ENCODE measurements at places on chromosomes 5 and 9. TPM values are rescaled to one million over a fixed set of nuclear protein-coding genes. Genes with fewer than 3 reads are reported as not detected.

Gene SNCAIP
- total RNA-seq = 3.3 TPM

DNA sequence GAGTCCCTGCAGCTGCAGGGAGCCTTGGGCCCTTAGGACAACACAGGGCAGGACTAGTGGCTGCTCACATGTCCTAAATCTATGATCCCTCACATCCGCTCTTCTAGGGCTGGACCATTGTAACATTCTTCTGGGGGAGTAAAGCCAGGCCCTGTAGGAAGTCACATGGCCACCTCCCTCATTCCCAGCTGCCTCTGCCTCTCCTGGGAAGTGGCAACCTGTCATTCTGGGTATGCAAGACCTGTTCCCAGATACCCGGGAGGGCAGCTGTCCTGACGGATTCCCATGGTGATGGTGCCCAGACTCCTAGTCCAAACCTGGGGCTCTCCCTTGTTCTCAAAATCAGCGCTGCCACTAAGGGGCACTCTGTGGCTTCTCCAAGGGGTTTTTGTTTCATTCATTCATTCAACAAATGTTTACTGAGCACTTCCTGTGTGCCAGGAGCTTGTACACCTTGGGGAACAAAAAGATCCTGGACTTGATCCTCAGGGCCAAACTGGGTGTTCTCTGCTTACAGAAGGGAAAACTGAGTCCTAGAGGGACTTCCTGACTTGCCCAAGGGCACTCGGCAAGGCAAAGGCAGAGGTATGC is 85.6 kb downstream of the PSD2 start:
- no peak for DNase-seq

- no peak for DNase-seq
These were observed 642.4 kb upstream of the C9orf72 start for GRCh38 chr9:28215536-28216299.

Gene KCTD16
- total RNA-seq = 0.18 TPM

Gene SPEF2
- total RNA-seq = 12.9 TPM

Gene C9orf85
- 18.5 TPM for total RNA-seq

Gene FBP1
- 231 TPM for total RNA-seq

- DNase-seq = no peak
These were observed 186.1 kb downstream of the SMC2 start for GRCh38 chr9:104280178-104280560.

- no peak for DNase-seq
These were observed 154.2 kb upstream of the HMHB1 start for GRCh38 chr5:143657647-143658285.

DNA sequence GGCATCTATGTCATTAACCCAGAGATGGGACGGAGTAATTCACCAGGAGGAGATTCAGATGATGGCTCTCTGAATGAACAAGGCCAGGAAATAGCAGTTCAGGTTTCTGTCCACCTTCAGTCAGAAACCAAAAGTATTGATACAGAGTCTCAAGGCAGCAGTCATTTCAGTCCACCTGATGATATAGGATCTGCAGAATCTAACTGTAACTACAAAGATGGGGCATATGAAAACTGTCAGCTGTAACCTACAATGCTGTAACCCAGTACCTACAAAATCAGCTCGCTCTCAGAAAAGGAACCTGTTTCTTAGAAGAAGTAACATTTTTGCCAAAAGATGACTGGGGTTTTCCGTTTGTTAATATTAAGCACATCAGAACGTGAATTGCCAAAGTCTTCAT is 14.7 kb downstream of the MFAP3 start:
- no peak for DNase-seq

DNA sequence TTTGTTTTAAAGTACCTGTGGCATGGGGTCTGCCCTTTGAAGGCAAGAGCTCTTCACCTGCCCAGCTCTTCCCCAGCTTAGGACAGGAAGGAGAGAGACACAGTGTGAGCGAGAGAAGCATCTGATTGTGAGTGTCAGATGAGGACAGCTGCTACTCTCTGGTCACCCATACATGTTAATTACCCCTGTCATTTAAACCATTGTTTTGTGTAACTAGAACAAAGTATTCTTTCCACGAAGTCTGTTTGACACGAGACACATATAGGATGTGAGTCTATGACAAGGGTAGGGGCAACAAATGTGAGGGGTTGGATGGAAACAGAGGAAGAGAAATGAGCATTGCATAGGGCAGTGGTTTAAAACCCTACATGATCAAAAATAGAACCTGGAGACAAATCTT is 3.0 kb upstream of the CD274 start:
- no peak for DNase-seq

Gene FBLL1
- total RNA-seq = 0.83 TPM

GRCh38 chr9:77667151-77667550 is 19.0 kb upstream of the GNA14 start:
- no peak for DNase-seq

All from ureter (tissue), 1 donor.